ENCODE measurements at places on chromosomes 12 and 14. TPM values are rescaled to one million over a fixed set of nuclear protein-coding genes. Genes with fewer than 3 reads are reported as not detected.

- DNase-seq = no peak
Observed at GRCh38 chr12:52267266-52267665, 7.2 kb upstream of the KRT86 start.

- no peak for DNase-seq
Observed at GRCh38 chr12:1422604-1423315, 171.6 kb downstream of the FBXL14 start.

DNA sequence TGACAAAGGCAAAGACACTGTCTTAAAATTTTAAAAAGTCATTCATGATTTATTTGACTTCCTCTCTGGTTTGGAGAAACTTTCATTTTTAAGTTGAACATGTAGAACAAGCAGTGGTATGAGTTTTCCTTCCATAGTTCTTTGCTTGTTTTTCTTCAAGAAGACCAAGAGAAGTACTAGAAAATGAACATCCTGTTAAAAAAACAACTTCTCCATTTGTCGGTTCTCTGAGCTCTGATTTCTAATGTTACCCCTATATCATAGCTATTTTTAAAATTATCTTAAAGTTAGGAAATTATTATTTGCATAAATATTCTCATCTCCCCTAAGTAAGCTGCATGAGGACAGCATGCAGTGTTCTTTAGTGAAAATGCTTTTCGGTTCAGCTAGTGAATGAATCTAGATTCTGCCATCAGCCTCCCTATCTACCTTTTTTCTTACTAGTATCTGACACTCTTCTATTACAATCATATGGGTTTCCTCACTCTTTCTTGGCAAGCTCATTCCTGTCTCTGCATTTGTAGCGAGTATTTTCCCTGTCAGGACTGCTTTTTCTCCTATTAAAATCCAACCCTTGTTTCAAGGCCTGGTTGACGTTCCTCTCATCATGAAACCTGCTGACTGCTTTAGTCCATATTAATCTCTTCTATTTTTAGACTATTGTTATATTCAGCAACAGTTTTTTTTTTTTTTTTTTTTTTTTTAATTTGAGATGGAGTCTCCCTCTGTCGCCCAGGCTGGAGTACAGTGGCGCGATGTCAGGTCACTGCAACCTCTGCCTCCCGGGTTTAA is 15.8 kb downstream of the DIP2B start:
- no peak for DNase-seq

DNA sequence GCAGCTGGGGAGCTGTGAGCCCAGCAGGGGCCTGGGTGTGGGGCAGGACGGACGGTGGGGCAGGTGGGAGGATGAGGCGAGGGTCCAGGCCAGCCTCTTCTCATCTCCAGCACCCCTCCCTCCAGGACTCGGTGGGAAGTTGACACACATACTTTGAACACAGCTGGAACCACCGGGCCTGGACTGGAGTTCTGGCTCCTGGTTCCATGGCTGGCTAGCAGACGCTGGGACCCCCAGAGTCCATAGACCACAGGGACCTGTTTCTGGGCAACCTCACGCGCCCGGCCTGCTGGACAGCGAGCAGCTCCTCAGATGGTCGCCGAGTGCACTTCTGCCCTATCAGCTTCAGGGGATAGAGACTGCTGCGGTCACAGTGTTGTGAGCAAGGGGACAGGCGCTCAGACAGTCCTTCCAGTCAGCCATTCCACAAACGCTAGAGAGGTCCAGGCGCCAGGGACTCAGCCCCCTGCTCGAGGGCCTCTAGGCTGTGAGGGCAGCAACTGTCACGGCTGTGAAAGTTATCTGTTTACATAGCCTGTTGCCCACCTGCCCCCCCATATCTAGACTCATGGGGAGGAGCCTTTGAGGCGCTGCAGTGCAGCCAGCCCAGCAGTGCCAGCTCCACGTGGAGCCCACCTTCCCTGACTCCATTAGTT is 25.2 kb downstream of the TCHP start:
- DNase-seq = no peak

GRCh38 chr12:105262461-105263184 is 26.6 kb upstream of the APPL2 start:
- no peak for DNase-seq

SYCP3 gene
- total RNA-seq = 0.27 TPM

IFNG-AS1 gene
- total RNA-seq = 0.27 TPM

R3HDM2 gene
- total RNA-seq = 35.8 TPM
